Urothelium cell line (cell line): ENCODE measurements at places on chromosomes 1 and 21.

DNA sequence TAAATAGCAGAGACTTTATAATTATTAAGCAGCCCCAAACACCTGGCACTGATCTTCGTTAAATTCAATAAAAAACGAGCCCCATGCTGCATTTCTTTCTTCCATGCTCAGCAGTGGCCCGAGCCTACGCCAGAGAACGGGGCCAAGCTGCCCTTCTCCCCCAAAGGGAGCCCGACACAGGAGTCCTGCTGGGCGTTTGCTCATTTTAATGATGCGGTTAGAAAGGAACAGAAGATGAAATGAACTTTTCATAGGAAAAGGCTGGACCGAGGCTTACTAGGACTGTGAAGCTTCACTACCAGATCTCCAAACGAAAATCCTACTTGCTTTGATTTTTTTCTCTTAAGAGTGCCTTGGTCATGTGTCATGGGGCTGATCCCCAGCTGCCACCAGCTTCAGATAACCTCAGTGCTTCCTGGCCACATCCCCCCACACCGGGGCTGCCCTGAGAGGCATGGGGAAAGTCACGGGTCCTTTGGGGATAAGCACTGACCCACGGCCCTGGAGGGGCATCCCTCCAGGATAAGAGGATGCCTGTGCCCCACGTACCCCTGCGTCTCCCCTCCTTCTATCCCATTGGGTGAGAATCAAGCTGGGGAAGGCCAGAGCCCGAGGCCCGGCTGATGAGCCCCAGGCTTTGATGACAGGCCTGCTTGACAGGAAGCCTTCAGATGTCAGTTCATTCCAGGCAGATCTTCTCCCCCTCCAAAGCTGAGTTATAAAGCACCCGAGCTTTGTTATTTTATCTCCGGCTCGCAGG is 34.2 kb downstream of the PGBD5 start:
- no peak for DNase-seq

GRCh38 chr1:7149080-7149838 is 364.0 kb downstream of the CAMTA1 start:
- peak; percentile 32 for DNase-seq

GRCh38 chr1:19971664-19972063 is 7.8 kb downstream of the PLA2G2A start:
- no peak for DNase-seq

GRCh38 chr1:156409439-156409838 is 40.4 kb downstream of the RHBG start:
- DNase-seq, result no peak

DNA sequence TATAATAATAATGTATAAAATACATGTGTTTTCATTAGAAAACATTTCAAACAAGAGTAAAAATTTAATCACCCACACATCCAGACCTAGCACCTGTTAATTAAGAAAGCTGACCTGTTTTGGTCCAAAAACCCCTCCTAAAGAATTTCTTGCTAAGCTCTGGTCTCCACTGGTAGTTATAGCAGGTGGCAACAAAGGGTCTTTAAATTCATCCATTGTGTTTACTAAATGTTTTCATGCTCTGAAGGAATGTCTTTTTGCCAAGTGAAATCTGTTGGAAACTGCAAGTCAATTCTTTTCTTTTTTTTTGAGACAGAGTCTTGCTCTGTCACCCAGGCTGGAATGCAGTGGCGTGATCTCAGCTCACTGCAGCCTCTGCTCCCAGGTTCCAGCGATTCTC is 141.1 kb downstream of the ESRRG start:
- no peak for DNase-seq

DNA sequence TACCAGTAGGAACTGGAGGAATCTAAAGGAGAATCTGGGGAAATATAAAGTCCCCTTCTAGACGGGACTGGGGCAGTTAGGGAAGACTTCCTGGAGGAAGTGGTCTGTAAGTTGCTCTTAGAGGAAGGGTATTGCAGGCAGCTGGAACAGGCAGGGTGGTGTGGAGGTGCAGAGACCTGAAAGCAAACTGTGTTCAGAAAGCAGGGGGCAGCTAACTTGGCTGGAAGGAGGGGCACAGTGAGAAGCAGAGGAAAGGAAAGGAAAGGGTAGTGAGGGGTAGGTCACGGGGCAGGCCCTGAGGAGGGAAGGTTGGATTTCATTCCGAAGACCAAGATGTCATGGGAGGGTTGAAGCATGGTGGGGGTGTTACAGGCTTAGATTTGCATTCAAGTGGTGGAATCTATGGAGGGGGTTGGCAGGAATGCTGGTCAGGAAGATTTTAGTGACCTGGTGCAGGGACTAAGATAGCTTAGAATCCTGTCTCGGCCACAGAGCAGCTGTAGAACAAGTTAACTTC is 240.7 kb downstream of the FOXD2 start:
- no peak for DNase-seq

- no peak for DNase-seq
Measured at GRCh38 chr1:85559890-85560289, 20.7 kb upstream of the CCN1 start.

DNA sequence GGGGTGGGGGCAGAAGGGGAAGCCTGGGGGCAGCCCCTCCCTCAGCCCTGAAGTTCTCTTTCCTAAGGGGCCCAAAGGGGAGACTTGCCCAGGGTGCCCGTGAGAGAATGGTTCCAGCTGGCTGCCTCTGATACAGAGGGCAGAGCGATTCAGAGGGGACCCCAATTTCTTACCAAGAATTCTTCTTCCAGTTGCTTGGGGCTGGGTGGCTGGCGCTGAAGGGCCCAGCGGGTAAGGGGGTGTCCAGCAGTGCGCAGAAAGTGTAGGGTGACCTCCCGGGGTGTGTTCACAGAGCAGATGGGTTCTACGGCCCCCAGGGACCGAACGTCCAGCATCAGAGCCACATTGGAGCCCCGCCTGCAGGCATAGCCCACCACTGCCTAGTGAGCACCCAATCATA is 2.5 kb downstream of the PTPN7 start:
- DNase-seq, result no peak

GRCh38 chr1:238458899-238459298 is 568.2 kb upstream of the ZP4 start:
- no peak for DNase-seq

DNA sequence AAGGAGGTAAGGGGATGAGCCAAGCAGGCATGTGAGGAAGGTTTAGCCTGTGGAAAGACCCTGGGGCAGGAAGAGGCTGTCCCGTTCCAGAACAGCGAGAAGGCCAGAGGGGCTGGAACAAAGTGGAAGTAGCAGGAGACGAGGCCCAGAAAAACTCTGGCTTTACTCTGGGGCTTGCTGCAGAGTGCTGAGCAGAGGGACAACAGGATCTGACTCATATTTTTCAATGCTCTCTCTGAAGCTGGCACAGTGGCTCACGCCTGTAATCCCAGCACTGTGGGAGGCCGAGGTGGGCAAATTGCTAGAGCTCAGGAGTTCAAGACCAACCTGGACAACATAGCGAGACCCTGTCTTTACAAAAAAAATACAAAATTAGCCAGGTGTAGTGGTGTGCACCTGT is 52.4 kb upstream of the PAX7 start:
- DNase-seq, result no peak

- DNase-seq, result no peak
Measured at GRCh38 chr1:62908168-62908695, 124.3 kb downstream of the ATG4C start.

DNA sequence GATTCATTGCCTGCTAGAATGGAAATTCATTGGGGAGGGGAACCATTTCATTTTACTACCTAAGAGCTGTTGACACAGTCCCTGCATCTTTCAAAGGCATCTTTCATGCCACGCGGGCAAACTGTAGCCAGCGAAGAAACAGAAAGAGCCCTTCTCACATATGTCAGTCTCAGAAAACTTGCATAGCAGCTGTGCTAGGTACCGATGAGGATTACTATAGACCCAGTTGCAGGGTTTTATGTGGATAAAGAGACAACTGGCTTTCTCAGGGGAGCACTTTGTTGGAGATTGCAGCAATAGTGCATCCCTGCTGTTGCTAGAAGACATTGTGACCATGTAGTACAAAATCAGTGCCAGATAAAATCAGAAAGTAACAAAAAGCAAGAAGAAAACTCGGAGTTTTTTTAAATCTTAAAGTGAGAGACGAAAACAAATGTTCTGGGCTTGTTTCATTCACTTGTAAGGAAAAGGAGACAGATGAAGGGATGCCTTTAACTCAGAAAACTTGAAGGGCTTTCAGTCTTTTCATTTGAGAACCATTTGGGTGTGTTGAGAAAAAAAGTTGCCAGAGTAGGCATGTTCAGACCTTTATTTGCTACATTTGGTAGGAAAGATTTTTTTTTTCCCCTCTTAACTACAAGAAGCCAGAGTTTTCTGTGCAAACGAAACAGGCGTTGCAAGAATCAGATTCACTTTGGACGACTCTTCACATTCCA is 804.1 kb downstream of the USP25 start:
- no peak for DNase-seq

- no peak for DNase-seq
Measured at GRCh38 chr1:216123446-216124191, 299.6 kb downstream of the USH2A start.

DNA sequence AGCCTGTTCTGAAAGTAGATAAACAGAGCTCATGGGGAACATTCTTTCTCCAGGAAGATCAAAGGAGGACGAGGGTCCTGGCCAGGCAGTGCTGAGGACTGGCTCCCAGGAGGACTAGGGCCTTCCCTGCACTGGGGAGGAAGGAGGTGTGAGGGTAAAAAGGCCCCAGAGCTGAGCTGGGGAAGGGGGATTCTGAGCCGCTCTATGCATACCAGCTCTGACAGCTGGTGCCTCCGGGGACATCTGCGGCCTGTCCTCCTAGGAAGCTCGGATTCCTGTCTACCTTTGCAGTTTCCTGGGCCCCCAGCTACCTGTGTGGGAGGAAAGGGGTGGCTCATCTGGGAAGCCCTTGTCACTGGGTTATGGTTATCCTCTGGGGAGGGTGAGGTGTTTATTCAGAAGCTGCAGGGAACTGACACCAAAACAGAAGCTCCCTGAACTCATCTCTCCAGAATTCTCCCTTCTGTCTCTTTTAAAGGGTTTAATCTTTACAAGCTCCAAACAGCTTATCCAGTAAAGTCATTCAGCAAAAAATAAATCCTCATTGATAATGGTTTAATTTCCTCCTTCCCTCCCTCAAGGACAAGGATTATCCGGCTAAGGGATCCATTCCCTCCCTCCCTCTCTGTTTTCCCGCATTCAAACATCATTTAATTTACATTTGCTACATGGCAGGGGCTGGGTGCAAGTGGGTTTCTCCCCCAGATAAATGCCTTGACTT is 31.0 kb downstream of the NENF start:
- no peak for DNase-seq

DNA sequence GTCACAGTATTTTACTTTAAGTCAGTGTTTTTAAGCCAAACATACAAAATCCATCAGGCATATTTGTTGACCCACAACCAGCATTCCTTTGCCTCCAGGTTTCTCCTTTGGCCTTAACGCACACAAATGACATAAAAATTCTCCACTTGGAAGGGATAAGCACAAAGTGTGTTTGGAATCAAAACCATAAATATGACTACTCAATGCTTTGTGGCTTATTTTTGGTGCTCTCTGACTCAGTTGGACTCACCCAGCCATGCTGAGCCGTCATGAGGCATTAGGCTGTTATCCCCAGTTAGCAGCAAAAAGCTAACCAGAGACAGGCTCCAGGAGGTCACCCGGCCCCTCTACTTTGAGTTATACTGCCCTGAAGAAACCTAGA is 948 bp downstream of the PRUNE1 start:
- DNase-seq, result no peak

DNA sequence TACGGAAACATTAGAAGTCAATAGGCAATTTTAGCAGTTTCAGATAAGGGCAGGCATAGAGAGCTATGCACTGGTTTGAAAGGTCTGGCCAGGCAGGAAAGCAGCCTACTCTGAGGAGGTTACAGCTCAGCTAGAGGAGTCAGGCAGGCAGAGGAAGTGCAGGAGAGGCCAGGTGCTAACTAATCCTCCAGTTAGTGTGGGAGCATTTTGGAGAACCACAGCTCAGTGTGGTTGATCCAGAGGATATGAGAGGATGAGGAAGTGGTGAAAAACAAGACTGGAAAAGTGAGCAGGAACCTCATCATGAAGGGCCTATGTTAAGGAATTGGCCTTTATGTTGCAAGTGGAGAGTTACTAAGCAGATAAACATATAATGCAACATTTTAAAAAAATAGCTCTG is 282.4 kb upstream of the SGIP1 start:
- DNase-seq, result no peak

DNA sequence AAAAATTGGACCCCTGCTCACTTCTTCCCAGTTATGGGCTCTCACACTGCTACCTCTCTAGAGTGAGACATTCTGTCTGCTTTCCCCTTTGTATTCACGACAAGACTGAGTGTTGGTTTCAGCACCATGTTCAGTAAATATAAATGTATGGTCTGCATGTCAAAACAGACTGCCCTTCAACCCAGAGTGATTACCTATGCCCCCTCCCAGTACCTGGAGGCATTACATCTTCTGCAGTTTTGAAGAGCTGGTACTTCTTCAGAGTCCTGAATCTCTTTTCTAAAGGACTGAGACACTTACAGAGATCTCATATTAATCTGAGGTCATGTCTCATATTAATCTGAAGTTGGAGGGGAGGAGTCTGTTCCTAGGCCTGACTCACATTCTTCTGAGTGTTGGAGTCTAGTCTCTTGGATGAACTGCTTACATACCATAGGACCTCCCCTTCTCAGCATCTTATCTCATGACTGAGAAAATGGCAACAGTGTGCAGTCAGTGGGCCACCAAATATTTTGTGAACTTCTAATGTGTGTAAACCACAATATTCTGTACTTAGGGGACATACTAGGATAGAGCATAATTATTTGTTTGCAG is 80.3 kb downstream of the RGL1 start:
- no peak for DNase-seq

DNA sequence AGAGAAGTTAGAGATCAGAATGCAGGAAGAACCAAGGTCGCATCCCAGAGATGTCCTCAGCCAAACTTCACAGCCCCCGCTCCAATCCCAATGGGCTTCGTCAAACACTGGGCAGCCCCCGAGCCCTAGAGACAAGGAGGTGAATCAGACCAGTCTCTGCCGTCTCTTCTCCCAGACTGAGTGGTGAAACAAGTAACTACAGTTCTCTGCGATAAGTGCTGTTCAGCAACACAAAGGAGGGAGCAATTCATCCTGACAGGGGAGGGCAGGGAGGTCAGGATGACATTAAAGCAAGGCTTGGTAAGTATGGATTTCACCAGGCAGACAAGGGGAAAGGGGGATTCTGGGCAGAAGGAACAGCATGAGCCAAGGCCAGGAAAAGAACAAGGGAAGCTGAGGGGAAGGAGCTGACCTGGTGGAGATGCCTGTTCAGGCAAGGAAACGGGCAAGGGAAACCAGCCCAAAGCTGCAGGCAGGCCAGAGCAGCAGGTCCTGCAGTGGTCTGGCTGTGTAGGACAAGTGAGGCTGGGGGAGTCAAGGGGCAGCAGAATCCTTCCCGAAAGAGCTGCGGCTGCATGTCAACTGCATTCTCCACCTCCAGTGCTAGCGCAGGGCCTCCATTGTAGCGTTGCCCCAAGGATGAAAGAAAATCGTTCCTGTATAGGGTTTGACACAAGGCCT is 13.6 kb upstream of the ERI3 start:
- no peak for DNase-seq

DNA sequence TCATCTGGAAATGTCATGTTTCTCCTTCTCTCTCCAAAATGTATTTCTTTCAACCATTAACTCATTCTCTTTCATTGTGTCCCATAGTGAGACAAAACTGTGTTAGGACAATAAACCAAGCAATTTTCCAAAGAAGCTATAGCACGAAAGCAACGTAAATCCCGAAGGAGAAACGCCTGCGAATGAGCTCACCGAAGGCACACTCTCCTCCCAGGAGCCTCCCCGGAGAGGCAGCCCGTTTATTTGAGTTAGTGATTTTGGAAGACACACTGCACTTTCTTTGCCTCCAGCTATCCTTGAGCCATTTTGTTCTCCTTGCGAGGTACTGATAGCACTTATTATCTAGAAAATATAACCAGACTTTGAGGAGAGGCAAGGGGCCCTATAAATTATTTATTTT is 41.2 kb downstream of the RSPH1 start:
- DNase-seq, result no peak
